ENCODE measurements at places on chromosomes 16 and 17.

DNA sequence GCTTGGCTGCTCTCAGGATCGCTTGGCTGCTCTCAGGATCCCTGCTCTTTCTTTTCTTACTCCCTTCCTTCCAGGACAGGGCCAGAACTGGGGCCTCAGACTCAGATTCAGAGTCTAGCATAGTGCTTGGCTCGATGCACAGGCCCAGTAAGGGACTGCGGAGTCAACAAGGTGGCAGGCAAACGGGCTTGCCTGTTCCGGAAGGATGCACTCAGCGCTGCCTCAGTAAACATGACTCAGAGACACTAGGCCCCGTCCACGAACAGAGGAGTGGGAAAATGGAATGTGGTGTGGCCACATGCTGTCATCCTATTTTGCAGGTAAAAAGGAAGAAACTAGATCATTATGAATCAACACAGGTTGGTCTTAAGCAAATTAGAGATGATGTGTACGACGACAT lies 9.8 kb downstream of the SPHK1 start:
- no peak for DNase-seq

DNA sequence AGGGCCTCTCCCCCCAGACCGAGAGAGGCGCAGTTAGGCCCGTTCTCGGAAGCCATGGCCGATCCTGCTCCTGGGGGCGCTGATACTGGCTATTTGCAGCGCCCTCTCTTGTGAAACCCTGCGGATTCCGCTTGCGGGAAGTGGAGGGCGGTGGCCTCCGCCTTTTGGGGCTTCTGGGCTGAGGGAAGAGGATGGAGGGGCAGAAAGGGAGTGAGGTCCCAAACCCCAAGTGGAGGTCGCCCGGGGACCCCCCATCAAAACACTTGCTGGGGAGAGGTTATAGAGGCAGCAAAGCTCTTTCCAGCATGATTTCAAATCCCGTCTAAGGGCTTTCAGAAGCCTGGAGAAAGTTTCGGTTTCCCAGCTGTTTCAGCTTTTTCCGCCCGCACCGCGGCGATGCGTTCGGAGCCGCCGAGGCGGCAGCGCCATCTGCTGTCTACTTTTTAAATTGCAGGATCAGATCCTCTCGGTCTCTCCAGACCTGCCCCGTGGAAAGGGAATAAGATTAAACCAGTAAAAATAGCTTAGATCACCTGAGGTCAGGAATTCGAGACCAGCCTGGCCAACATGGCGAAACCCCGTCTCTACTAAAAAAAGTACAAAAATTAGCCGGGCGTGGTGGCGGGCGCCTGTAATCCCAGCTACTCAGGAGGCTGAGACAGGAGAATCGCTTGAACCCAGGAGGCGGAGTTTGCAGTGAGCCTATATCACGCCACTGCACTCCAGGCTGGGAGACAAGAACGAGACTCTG lies 15.8 kb downstream of the SNX20 start:
- DNase-seq = peak; percentile 82

DNA sequence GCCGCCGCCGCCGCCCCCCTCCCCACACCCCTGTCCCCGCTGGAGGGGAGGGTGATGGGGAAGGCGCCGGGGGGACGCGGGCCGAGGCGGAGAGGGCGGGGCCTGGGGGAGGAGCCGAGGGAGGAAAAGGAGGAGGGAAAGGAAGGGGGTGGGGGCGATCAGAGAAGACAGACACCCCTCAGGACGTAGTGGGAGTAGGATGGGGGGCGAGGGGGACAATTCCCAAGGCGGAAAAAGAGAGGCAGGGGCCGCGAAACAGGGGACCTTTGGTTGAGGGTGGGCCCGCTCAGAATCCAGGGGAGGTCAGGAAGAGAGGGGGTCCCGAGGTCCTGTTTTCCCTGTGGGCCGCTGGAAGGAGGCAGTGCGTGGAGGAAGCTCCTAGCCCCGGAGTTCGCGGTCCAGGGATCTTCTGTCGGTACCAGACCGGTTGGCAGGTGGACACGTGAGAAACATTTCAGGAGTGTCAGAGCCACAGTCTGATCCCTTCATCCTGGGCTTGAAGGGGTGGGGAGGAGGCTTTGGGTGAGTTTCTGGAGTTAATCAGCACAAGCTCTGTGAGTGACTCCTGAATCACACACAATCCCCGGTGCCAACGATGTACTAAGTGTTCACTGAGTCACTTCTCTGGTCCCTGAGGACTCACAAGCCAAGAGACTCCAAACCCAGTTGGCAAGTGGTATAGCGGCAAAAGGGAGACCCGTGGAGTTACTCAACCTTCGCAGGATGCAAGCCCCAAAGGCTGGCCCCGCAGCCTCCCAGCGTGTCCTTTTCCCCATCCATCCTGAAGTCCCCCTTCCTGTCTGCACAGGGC lies at the start of gene XYLT1:
XYLT1 (minus strand) TSS at position 53 of the 811 bp plus-strand sequence. CDS start 164 bp downstream, outside the sequence.
- peak; percentile 60 for DNase-seq

GRCh38 chr16:75462806-75463205 lies 1.7 kb downstream of the TMEM170A start:
- no peak for DNase-seq

DNA sequence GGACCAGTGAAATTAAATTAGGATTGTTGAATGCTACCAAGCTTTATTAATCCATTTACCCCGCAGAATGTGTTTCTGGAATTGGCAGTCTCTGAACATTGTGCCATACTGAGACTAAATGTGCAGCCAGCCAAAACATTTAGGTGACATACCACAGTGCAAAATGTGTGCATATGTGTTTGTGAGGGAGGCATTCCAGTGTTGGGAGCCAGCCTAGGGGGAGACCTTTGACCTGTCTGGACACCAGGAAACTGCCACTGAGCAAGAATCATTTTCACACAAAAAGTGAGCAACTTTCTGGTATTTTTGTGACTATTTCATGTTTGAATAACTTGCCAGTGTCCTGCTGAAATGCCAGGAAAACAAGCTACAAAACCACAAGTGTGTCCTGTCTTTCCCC lies 64.7 kb upstream of the SLC12A3 start:
- no peak for DNase-seq

- DNase-seq = no peak
These were observed 59.8 kb downstream of the PGS1 start for GRCh38 chr17:78438271-78438691.

GRCh38 chr17:66518677-66519076 lies 216.3 kb downstream of the PRKCA start:
- no peak for DNase-seq

DNA sequence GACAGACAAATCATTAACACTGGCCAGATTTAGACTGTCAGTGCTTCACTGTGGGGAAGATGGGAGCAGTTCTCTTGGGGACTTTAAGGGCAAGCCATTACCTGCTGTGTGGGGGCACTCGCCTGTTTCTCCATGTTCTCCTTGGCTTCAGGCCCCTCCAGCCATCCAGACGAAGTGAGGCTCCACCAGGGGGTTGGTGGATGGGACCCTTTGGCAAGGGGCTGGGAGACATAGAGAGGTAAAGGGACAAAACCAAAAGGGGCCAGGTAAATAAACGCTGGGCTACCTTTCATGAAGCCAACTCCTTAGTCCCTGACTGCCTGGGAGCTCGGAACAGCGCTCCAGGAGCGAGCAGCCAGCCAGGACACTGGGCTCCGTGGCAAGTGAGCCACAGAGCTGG lies 14.0 kb downstream of the TBX4 start:
- no peak for DNase-seq

DNA sequence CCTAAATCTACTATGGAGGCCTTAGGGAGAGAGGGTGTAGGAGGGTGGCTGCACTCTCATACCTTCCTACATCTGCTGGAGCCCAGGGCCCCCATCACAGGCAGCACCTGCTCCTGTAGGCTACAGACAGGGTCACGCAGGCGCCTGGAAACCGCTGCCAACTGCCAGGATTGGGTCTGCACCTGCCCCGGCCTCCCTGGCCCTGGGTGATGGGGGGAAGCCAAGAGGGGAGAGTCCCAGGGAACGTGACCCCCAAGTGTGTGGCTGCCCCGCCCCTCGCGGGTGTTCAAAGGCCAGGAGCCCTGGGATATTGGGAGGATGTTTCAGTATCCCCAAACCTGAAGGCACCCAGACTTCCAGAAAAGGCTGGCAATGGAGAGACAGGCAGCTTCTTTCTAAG lies 5.6 kb upstream of the TEX19 start:
- no peak for DNase-seq

DNA sequence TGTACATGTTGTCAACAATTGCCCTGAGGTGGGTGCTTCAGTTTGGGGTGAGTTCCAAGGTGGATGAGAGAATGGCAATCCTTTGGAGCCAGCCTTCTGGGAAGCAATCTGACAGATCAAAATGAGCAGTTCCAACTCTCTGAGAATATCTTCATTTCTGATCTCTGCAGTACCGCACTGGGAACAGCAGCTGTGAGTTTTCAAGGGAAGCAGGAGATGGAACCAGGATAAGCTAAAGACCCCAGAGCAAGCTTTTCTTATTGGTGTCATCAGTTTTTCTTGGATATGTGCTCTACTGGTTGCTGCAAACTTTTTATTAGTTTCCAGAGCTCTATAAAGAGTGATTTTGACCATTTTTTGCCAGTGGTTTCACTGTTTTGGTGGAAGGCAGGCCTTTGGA lies 94.7 kb downstream of the KCNJ12 start:
- no peak for DNase-seq

GRCh38 chr17:1060991-1061390 lies 64.1 kb downstream of the TIMM22 start:
- DNase-seq = peak; percentile 46

- peak; percentile 68 for DNase-seq
These were observed 7.6 kb downstream of the MYO1C start for GRCh38 chr17:1484676-1485422.

GRCh38 chr16:12317856-12318537 lies 341.5 kb downstream of the SNX29 start:
- no peak for DNase-seq
